ENCODE measurements at places on chromosomes 6 and 20.
A peak's percentile ranks its signal among the peaks of the same experiment; 100 is the strongest.

- no peak for DNase-seq
Observed at GRCh38 chr6:35634316-35634715, 54.4 kb downstream of the FKBP5 start.

- no peak for DNase-seq
Observed at GRCh38 chr6:170097505-170098427, 193.1 kb downstream of the DLL1 start.

DNA sequence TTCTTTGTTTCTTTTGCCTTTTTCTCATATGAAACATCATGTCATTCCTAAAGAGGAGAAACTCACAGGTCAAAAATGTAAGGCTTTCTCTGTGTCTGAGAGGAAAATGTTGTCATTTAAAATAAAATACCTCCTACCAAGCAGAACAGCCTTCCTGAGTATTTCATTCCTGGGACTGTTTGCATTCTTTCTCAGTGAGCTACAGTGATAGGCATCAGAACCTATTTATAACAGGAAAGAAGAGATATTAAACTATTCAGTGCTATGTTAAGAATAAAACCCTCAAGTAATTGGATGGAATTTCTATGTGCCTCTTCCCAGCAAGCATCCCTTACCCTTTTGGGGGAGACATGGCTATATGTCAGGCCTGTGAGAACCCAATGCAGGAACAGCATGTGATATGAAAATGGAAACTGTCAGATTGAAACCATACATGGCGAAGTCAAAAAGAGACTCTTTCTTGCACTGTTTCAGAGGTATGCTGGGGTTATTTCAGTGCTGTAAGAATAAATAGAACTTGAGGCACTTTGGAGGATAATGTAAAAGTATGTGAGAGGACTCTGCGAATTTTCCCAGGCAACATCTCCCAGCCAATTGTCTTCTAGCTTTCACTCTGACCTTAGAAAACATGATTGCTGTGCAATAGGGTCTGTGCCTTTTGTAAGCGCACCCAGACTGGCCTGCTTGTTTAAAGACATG lies 133.8 kb upstream of the CCN2 start:
- no peak for DNase-seq

DNA sequence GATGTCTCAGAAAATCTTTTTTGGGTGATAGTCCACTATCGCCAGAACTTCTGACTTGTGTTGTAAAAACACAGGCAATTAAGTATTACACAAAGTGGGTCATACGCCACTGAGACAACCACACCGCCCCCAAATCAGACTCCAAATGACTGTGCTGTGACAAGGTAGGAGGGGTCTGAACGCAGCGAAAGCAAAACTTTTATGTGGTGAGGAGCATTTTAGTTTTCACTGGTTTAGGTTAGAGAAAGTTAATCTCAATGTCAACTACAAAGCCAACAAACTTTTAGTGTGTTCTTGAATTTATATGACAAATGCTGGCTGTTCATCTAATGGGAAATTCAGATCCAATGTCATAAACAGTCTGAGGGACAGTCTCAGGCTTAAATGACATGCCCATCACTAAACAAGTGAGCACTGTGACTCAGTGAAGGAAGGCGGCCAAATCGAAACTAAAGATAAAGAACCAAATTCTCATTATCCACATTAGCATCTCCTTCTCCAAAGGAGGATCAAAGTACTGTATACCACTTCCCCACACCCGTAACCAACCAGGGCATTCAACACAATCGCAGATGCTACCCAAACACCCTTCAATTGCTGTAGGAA lies 186.7 kb downstream of the GJA10 start:
- peak; percentile 80 for DNase-seq

GRCh38 chr20:16475225-16475624 lies 98.0 kb downstream of the KIF16B start:
- no peak for DNase-seq

GRCh38 chr6:5786321-5786968 lies 220.3 kb downstream of the NRN1 start:
- DNase-seq = no peak

GRCh38 chr6:134413241-134413643 lies 95.3 kb upstream of the SGK1 start:
- DNase-seq = no peak

DNA sequence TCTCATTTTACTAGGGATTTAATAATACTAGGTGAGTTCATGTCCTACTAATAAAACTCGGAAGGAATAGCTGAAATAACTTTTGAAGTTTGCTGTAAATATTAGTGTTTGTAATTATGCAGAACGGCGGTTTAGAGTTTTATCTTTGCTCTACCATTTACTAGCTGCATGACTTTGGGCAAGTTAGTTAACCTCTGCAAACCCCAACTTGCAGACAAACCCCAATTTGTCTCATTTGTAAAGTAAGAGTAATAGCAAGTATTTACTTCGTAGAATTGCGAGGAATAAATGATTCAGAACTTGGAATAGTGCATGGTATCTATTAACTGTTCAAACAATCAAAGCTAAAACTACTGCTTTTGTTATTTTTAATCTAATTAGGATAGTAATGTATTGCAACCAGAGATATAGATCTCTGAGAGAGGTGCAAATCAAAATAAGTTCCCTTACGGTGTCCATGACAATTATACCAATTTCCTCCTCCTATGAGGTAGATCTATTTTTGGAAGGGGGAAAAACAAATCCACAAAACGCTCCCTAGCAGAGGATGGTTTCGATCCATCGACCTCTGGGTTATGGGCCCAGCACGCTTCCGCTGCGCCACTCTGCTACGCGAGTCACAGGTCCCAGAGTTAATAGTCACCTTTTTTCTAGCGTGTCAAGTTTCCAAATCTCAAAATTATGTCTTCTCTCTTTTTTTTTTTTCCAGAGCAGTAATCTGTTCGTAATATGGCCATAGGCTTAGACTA lies 35.1 kb upstream of the BTN3A2 start:
- no peak for DNase-seq

DNA sequence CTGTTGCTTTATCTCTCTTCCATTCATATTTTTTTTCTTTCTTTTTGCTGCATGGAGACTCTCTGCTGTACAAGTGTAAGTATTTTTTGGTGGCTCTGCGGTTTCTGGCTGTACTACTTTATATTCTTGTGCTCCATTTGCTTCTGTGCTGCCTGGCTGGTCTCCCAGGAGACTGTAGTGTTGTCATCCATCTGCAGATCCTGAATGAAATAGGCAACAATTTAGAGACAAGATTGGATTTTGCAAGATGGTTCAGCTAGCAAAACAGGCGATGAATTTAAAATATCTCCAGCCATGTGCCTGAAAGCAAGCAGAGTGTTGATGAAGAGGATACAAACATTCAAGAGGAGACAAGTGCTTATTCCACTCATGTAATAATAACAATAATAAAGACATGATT lies 75.1 kb upstream of the SCGN start:
- no peak for DNase-seq

DNA sequence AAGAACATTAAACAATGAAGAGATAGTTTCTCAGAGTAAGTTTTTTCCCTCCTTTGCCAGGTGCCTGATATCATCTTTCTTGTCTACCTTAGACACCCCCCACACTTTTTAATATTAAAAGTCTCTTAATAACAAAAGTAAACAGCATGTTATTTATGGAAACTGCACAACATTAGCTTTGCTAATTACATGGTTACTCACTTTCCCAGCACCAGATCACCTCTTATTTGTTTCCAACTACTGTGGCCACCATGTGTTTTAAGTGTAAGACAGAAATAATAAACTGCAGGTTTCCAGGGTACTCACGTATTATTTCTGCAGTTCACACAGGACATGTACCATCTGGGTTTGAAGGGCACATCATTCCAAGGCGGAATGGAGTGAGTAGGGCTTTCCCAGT lies 125.0 kb downstream of the TRMT11 start:
- DNase-seq = no peak

- no peak for DNase-seq
Observed at GRCh38 chr20:40894237-40894630, 134.4 kb upstream of the TOP1 start.

DNA sequence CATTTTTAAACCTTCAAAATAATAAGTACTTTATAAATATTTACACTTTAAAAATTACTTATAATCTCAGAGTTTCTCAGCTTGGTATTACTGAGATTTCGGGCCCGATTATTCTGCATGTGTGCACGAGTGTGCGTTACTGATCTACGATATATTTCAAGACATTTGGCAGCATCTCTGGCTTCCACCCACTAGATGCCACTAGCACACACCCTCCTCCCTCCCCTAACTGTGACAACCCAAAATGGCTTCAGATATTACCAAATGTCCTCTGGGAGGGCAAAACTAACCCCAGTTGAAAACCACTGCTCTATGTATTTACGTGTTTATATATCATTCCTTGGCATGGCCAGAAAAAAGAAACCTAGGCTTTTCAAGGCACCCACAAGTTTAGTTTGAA lies 95.9 kb downstream of the FYN start:
- no peak for DNase-seq

DNA sequence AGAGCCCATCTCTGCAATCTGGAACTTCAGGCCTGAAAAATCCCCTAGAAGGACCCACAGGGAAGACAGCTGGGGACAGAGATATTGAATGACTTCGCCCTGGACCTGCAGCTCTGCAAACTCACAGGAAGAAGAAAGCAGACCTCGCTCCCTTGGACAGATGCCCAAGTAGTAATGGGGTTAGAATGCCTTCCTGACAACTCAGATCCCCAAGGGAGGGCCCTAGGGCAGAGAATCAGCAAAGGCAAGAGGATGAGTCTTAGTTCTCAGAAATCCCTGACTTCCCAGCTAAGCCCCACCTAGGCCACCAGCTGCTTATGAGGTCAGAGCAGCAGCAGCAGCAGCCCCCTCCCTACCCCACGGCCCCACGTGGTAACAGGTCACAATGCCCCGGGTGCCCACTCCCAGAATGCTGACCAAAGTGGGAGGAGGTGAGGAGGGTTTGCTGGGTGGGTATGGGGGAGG lies at the start of gene C20orf141:
Gene C20orf141, plus strand, starts transcription at position 401 of the 465 bp plus-strand sequence. CDS start 198 bp downstream, outside the sequence.
- no peak for DNase-seq

DNA sequence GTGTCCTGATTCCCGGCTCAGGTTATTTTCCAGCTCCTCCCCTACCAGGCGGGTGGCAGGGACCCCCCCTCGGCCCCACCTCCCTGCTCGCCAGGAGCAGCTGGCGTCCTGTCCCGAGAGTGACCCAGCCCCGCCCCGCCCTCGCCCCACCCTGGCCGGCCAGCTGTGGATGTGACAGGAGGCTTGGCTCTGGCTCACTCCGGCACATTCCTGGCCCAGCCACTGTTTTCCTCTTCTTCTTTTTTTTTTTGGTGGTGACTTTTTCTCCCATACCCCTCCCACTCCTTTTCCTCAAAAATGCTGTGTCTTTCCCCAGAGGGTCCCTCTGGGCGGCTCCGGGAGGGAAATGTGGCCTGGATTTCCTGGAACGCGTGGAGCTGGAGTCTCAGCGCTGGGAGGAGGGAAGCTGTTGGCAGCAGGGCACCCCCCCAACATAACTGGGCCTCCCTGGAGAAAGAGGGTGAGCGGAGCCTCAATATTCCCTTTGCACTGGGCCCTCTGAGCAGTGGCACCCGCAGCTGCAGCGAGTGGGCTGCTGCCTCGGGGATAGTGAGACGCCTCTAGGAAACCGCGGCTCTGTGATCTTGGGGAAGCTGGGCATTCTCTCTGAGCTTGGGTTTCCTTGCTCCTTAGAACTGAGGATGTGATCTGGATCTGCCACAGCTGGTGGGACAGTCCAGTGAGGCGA lies 28.3 kb upstream of the CSNK2A1 start:
- DNase-seq = no peak

- no peak for DNase-seq
Observed at GRCh38 chr6:70673054-70673453, 5.4 kb downstream of the SMAP1 start.

DNA sequence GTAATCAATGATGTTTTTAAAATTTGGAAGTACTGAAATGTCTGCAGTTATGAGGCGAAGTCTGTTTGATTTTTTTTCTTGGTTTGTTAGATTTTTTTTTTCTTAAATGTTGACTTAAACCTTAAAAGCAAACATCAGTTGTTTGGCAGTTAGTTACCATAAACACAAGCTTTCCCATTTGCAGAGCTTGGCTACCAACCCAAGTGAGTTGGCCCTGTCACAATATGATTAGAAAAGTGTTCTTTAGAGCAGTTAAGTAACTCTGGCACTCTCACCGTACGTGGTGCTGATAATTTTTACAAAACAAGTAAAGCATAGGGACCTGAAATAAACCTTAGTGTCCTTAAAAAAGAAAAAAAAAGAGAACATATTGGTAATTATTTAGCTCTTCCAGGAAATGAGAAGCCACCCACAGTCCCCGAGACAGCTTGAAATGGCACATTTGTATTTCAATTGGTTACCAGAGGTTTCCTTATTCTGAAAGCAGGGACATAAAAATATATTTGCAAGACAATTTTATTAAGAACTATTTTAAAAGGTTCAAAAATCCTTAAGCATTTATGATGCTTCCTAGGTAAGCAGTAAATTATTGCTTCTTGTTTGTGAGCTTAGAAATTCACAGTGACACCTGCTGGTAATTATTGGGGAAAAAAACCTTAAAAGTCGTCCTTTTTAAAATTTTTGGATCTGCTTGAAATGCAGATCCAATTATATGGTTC lies 3.9 kb downstream of the HEY2 start:
- no peak for DNase-seq

DNA sequence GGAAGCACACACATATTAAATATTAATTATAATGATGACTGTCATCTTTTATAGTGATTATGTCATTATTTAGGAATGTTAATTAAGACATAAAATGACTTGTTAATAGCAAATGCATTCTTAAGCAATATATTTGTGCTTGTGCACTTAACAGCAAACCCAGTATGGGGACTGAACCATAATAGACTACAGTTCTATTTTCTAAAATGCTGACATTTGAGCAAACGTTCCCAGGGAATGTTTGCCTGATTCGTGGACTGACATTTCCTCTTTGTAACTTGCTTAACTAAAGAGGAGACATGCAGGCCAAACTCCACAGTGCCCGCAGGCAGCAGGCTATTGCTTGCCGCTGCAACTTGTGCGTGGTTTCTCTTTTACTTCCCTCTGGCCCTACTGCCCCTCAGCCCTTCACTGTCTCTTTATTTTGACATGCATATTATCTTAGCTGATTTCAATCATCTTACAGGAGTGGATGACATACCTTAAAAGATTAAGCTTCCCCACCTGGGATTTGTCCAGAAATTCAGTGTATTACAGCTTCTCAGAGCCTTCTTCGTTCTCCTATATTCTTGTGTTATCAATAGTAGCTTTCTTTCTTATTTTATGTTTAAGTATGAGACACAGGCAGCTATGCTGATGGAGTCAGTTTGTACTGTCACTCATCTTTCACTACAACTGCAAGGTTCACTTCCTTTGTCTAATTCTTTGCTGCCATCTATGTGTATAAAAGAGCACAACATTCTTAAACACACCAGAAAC lies 141.5 kb downstream of the GMDS start:
- no peak for DNase-seq

DNA sequence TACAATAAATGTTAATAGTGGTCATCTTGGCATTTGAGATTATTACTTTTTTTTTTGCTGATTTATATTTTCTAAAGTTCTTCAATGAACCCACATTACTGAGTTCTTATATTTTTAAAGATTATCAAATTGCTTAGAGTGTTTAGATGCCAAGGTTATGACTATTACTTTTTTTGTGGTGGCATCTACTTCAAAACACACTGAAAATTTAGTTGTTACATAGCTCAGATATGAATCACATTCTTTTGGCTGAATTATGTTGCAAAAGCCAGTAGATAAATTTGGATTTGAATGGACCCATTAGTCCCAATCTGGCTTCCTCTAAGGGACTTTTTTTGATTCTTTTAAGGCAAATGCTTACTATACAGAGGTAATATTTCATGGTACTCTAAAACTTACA lies 8.9 kb downstream of the UTRN start:
- no peak for DNase-seq

Data from stimulated activated CD8-positive, alpha-beta memory T cell treated with anti-CD3 and anti-CD28 coated beads, Interleukin-15, amount 100 ng/mL, for 48 hours (primary cell).